ENCODE measurements at places on chromosomes 16 and 17.

DNA sequence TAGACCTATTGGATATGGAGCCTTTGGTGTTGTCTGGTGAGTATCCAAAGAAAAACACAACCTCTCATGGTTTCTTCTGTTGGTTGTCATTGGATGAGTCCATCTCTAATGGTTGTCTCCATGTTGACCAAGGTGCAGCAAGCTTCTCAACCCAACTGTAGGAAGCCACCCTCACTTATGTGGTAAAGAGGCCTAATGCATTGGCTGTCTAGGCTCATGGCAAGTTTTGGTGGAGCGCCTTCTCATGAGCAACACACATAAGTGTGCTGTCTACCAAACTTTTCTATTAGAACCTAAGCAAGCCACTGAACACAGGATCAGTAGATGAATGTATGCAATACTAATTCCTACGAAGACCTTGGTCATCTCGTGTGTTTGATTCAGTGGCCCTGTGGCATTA lies 819 bp downstream of the NLK start:
- DNase-seq: no peak

DNA sequence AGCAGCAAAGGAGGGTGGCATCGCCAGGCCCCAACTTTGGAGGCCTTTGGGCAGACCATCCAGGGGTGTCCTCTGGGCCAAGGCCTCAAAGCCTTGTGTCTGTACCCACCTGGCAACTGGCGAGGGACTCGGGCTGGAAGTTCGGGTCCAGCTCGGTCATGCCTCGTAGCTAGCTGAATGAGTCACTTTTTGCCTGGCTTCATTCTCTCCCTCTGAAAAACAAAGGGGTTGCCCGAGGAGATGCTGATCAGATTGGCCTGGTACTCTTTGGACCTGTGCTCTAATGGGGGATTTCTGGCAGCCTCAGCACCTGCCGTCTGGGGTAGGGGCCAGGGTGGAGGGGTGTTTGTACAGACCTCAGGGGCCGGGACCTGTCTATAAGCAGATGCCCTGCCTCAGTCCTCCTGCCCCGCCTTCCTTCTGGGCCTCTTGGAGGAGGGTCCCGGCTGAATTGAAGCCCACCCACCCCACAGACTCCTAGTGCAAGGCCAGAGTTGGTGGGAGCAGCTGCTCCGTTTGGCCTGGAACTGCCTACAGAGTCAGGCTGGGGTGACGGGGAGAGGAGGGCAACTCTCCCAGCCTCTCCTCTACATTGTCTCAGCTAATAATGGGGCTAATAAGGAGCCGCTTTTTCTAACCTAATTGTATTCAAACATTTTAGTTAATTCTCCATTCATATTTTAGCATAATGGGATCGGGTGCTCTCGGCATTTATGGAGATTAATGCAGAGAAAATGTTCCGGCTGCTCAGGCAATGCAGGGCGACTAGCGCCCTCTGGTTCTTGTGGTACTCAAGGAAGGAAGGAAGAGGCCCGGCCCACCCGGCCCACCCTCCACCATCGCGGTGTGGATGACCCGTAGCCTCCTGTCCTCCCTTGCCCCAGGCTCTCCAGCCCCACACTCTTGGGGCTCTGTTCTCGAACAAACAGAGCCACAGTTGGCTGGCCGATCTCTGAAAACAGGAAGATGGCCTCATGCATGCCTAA lies 21.4 kb upstream of the ABCC3 start:
- DNase-seq: no peak

GRCh38 chr17:72984926-72985325 lies 107.6 kb downstream of the SLC39A11 start:
- no peak for DNase-seq

DNA sequence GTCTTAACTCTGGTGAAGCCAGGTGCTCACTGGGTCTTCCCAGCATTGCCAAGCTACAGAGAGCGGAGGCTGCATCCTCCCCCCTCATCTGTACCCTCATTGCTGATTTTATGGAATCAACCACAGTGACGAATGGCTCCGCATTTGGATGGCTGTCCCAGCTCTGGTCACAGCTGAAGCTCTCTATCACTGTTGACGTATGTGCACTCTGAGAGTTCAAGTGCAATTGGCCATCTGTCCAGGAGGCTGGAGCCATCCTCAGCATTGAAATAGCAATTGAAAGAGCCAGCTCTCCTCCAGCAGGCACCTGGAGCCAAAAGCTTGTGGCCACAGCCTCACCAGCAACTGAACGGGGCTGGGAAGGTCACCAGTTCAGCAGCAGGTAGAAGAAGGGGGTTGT lies 494.1 kb downstream of the TMEM114 start:
- no peak for DNase-seq

DNA sequence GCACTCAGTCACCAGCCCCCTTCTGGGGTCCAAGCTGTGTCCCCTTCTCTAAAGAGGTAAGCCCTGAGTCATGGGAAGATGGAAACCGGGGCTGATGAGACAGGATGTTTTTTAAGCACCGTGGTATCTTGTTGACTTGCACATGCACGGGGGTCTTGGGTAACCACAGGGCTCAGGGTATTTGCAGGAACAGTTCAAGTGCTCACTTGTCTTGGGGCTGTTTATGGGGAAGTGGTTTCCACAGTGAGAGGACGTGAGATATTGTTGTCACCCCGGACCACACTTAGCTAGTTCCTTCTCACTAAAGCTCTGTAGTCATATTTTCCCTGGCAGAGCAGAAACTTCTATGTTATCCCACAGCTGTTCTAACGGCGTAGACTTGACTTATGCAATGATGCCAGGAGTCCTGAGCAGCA lies 7.7 kb downstream of the CCL3L1 start:
- peak; percentile 54 for DNase-seq

DNA sequence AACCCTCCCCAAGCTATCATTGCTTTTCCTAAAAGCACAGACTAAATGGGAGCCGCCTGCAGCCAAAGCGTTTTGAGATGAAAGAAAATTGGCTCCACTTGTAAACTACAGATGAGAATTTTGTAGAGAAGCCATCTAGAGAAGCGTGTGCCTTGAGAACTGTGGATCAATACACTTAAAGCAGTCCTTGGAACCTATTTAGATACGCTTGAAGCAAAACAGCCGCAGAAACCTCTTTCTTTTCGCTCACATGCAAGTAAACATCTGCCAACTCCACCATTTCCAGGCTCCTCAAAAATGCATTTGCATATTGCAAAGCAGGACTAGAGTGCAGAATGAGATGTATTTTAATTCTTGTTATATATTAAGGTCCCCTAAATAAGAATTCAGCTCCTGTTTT lies 13.1 kb downstream of the KIAA0513 start:
- no peak for DNase-seq

DNA sequence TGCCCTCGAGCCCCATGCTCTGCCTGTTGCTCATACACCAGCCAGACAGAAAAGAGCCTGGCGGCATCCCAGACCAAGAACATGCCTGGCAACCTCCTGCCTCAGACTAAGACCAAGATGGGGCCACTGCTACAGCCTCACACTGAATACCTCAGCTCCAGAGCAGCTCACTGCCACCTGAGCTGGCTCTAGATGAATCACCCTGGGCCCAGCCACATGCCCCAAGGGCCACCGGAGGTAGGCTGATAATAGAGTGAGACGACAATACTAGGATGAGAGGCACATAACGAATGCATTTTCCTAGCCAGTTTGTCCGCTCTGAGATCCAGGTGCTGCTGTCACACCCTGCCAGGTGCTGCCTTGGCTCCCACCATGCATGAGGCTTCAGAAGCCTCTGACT lies 13.0 kb downstream of the PIP4K2B start:
- no peak for DNase-seq

GRCh38 chr16:87358250-87358649 lies 25.3 kb downstream of the FBXO31 start:
- DNase-seq: no peak

DNA sequence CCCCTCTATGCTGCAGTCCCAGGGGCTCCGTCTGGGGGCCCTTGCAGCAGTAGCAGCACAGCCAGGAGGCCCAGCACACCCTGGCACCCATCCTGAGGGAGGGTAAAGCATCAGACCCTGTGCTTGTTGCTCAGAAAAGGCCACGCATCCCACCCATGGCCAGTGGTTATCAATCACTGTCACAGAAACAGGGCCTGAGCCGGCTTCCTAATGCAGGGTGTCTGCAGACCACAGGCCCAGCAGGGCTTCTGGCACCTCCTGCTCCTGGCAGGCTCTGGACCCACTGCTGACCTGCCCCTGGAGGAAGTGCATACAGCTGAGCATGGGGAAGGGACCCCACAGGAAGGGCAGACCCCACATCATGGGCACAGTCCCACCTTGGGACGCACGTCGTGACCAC lies 26.9 kb upstream of the CDH15 start:
- DNase-seq: no peak

DNA sequence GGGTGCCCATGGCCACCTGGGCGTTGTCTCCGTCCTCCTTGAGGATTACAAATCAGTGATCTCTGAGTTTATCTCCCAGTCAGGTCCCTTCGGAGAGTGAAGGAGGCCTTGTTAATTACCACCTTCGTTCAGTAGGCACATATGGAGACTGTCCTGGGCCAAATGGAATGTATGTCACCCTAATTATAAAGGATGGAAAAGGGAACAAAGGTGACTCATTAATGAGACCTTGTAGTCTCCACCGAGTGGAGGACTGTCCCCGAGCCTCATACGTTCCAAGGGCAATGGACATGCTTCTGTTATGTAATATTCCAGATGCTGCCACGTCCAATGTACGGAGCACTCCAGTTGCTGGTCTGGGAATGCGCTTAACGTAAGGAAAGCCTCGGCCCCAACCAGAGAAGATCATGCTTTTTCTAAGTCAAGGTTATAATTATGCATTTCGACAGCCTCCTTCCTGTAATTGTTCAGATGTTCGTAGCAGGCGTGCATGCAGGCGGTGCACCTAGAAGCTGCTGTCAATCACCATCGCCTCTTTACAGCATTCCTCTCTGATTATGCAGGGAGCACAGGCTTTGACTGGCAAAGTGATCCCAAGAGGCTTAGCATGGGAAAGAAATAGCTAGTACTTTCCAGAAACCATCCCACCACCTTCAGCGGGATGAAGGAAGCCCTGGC lies 22.4 kb upstream of the SEC14L1 start:
- no peak for DNase-seq

DNA sequence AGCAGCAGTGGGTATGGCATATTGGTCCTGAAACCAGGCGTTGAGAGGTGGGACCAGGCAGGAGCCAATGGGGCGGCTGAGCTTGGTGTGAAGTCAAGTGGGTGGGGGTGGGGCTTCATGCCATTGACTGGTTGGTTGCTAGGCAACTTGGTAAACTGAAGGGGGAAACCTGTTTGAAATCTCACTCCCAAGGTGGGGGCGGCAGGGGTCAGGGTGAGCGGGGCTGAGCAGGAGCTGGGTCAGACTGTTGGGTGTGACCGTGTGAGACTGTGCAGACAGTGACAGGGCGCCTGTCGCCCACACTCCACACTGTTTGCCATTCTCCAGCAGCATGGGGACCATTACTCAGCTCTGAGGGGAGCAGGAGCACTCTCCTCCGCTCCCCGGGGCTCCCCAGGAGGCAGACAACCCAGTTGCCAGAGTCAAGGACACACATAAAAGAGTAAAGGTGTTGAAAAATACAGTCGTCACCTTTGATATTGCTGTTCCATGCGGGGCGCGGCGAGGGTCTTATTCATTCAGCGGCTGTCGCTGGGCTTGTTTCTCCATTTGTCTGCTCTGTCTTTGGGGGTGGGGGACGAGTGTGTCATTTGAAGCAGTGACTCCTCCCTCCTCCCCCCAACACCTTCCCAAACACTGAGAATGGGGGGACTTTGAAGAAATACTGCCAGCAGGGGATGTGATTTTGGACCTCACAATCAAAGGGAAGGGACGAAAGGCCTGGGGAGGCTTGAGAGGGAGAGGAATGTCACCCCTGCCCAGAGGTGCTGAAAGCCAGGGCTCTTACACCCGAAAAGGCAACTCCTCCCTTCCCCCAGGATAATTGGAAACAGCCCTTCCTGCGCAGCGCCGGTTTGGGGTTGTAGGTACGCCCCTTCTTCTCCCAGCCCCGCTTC lies 1.2 kb upstream of the EFNB3 start:
- no peak for DNase-seq

DNA sequence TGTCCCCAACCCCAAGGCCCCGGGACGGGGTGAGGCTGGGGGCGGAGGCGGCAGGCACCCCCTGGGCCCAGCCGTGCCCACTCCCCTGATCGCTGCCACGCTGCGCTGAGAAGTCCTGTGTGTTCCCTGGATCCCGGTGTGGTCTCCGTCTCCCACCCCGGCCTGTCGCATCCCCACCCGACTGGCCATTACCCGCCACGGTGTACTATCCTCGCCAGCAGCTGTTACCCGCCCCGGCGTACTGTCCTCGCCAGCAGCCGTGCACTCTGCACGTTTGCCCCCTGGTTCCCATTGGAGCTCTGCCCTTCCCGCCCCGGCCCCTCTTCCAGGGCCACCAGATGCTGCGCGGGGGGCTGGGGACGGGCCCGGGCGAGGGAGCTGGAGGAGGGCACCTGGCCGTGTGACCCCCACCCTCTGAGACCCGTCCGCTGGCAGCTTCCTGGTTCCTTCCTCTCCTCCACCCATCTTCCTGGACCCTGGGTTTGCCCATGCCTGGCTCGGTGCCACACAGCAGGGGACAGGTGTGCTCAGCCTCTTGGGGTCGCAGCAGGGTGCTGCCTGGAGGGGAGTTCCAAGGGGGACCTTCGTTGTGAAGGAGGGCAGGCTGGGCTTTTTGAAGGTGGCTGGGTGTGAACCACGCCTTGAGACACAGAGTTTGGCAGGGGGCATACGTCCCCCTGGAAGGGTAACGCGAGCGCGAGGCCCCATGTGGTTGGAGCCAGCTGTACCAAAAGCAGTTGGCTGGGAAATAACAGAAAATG lies 19.7 kb downstream of the BAHCC1 start:
- no peak for DNase-seq

GRCh38 chr17:17626840-17627239 lies 35.3 kb upstream of the PEMT start:
- DNase-seq: no peak

- peak; percentile 43 for DNase-seq
These were observed 32.1 kb upstream of the FBXW10B start for GRCh38 chr17:15651583-15652110.

DNA sequence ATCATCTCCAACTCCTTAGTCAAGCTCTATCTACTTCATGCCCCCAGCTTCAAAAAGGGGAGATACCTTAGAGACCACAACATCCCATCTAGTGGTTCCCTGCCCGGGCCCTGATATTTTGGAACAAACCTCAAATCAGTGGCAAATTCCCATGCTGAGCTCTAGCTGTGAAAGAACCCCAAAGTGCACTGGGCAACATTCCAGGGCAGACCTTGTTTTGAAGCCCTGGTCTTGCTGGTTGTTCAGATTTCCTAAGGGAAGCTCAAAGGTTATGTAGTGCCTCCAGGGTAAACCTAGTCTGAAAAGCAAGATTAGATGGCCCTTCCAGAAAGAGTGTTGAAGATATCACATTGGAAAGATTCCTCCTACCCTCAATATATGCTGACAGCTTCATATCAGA lies 16.3 kb downstream of the FAM117A start:
- no peak for DNase-seq
